Stimulated activated CD4-positive, alpha-beta T cell treated with anti-CD3 and anti-CD28 coated beads, Interleukin-15, amount 100 ng/mL, for 24 hours (primary cell): ENCODE measurements at places on chromosomes 2 and 18.

GRCh38 chr2:107419191-107419590 lies 407.5 kb upstream of the RGPD4 start:
- DNase-seq, result no peak

DNA sequence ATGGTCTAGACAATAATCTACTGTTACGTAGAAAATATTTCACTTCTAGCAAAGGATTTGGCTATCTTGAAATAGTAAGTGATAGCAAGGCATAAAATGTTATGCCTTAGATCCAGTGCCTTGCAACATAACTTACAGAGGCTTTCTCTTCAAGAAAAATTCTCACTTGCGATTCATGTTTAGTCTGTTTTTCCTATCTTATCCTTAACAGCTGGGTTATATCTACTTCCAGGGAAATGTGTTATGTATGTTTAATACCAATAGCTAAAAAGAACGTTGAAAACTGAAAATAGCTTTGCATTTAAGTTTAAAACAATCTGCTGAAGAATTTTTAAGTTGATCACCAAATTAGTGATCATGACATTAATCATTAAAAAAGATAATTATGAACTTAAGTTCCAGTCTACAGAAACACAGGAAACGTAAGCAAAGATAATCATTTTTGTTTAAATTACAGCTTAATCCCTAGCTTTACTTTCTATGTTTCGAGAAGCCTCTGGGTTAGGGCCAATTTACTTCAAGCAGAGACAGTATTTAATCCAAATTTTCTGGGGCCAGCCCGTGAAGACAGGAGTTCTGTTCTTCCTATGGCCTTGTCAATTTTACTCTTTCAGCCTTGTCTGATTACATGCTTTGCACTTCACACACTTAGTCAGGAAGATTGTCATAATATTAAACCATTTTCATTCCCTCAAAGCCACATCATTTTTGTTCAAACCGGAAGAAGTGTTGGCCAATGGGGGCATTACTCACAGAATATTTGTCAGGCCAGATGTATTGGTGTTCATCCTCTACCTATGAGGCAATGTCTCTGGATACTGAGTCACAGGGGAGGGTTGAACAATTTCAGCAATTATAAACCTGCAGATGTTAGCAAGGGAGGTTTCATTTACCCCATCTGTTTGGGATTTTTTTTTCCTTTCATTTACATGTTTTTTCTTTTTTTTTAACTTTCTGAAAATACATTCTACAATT lies 1132.9 kb upstream of the ZEB2 start:
- DNase-seq, result no peak

DNA sequence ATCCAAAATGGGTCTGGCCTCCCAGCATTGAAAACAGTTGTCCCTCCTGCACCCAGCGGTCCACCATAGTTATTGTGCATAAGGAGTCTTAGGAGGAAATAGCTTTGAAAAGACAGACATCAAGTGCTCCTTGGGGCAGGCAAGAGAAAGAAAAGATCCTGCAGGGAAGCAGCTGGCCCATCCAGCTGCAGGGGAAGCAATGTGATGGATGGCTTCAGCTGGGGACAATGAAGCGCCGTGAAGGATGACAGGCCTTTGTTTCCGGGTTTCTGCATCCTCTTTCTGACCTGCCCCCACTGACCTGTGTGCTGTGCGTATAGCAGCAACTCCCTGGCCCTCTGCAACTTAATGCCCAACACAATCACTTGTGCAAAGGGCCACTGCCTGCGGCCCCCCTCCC lies 142.9 kb upstream of the NCKAP5 start:
- no peak for DNase-seq

DNA sequence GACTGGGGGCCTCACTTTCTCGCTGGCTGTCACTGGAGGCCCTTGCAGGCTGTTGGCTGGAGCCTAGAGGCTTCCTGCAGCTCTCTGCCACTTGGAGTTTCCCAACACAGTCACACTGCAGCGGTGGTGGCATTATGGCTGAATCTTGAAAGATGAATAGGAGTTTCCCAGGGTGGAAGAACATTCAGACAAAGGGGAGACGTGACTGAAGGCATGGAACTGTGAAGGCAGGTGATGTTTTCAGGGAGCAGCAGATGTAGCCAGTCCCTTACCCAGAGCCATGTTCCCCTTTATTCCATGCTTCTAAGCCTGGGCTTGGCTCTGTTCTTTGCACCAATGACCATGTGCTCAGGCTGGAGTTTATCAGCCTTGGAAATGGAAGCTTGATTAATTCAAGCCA lies 106.7 kb upstream of the BOD1L2 start:
- DNase-seq, result no peak

DNA sequence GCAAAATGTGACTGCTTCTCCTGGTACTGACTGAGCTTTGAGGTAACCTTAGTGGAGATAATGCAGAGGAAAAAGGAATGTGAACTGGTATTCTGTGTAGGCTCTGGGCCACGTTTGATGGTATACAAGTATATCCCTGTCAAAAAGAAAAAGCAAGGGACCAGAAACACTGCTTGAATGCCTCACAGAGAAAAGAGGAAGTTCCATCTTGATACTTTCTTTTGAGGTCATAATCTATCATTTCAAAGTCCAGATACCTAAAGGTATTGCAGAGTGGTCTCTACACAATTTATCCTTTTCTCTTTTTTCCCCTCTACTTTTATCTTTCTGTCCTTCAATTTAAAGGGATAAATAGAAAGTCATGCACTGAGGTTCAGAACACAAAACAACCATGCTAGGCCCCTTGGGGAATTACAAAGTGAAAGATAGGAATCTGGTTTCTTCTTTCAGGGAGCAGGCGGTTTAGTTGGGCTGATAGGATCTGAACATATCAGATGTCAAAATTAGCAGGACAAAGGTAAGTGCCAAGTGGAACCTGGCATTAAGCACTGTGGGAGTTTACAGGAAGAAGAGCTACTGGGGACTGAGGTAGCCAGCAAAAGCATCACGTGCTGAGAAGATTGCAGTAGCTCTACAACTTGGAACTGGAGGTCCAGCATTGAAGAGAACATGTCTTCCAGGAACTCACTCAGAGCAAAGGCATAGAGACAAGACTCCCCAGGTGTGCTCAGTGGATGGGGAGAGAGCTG lies 121.2 kb downstream of the LYPD6 start:
- DNase-seq, result no peak

DNA sequence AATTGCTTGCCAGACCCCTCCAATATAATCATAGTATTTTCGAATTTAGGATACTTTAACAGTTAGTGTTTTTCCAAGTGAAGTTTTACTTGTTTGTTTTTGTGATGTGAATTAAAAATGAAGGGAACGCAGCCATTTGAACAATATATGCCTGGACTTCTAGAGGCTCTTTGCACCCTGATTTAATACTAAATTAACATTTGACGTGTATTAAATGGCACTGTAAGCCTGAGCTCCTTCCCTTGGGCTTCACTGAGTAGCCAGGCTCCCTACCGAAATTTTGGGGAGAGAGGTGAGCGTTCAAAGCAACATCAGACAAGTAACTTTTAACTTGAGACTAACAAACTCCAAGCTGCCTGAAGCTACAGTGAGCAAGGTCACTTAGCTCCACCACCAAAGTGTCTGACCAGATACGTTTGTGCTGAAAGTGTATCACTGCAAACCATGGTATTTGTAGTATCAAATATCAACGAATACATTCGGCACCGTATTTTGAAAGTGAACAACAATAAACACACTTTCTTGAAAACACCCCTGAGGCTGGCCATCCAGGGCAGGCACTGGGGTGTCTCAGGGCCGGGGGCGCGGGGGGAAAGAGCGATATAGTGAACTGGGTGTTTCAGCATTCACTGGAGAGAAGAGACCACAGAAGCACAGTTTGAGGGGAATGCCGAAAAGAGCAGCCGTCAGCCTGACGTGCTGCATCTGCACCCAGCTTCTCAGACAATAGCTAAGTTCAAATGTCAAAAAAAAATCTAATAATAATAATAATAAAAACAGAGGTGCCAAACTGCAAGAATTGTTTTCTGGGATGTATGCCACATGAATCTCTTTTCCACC lies 7.7 kb upstream of the POU3F3 start:
- DNase-seq, result no peak
